ENCODE measurements at places on chromosomes 4 and X. TPM values are rescaled to one million over a fixed set of nuclear protein-coding genes. Genes with fewer than 3 reads are reported as not detected.

Gene MUC7
- not detected for total RNA-seq

- no peaks in the 10 kb centered on the region for H3K27me3 ChIP-seq
- H3K4me3 ChIP-seq: no peak overlapping the region
- H3K27ac ChIP-seq: no peak overlapping the region
- H3K36me3 ChIP-seq: no peaks in the 10 kb centered on the region
- no peaks in the 10 kb centered on the region for H3K4me1 ChIP-seq
Observed at GRCh38 chr4:43132010-43132582, 239.6 kb downstream of the GRXCR1 start.

DNA sequence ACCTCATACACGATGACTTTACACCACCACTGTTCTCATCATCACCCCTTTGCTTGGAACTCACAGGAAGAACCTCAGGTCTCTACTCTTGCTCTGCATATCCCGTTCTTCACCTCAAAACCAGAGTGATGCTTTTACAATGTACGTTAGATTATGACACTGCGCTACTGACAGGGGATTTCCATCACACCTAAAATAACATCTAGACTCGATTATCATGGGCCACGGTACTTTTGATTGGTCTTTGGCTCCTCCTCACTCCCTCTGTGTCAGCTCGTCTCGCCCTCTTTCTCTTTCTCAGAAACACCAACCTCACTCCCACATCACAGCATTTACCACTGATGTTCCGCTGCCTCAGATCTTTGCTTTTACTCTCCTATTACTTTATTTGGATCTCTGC is 172.4 kb downstream of the TLL1 start:
- no peaks in the 10 kb centered on the region for H3K36me3 ChIP-seq
- no peak overlapping the region for H3K4me3 ChIP-seq
- DNase-seq: no peak
- H3K27ac ChIP-seq: no peak overlapping the region
- H3K27me3 ChIP-seq: no peaks in the 10 kb centered on the region

Gene DNAAF6
- not detected for total RNA-seq

GRCh38 chr4:121690001-121690400 is 6.8 kb downstream of the ANXA5 start:
- H3K27ac ChIP-seq: peak overlapping the region; percentile 68
- DNase-seq: no peak
- H3K36me3 ChIP-seq: peaks cover 49% of the 10 kb centered on the region
- H3K4me1 ChIP-seq: peaks cover 39% of the 10 kb centered on the region
- no peak overlapping the region for H3K4me3 ChIP-seq

DNA sequence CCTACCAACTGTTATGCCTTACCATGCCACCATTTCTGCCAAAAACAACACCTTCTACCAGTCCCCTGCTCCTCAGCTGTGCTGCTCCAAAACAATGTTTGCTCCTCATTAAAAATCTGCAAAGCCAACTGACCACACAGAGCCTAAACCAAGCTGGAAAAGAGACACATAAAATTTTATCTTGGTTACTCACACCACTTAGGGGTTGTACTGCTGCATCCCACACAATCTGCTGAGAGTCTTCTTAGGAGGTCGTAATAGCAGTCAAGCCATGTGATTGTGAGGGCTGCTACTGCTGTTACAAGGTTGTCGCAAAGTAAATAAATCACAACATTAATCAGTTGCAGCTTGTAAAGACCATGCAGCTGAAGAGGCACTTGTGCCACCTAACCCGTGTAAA is 607.4 kb upstream of the FAM241A start:
- no peak overlapping the region for H3K4me3 ChIP-seq
- no peaks in the 10 kb centered on the region for H3K4me1 ChIP-seq
- H3K27ac ChIP-seq: no peak overlapping the region
- H3K27me3 ChIP-seq: no peaks in the 10 kb centered on the region
- H3K36me3 ChIP-seq: no peaks in the 10 kb centered on the region
- DNase-seq: no peak

- DNase-seq: no peak
- H3K27ac ChIP-seq: no peak overlapping the region
- no peaks in the 10 kb centered on the region for H3K36me3 ChIP-seq
- no peaks in the 10 kb centered on the region for H3K4me1 ChIP-seq
- H3K27me3 ChIP-seq: no peaks in the 10 kb centered on the region
Observed at GRCh38 chrX:40207626-40208025, 109.9 kb upstream of the BCOR start.

DNA sequence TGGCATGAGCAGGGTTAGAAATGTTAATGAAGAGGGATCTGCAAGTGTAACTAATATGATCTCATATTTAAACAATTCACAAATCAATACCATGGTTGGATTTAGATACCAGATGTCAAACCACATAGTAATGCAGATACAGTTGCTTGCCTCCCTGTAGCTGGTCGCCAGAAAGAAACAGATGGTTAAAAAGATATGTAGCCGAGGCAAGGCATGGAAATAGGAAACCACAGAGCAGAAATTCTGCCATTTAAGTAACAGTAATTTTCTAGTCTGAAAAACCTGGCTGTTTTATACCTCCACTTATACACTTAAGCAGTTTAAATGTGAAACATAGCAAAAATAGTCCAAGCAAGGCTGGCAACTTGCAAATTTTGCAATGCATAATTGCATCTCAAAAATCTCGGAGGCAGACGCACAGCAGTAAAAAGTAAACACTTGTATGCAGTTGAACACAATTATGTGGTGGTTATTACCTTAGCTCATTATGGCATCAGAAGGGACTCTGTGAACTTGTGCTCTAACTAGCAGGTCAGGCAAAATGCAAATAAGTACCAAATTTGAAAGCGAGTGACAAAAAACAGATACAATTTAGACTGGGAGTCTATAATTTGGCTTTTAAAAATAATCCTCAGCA is 126.8 kb downstream of the NAA11 start:
- H3K4me3 ChIP-seq: no peak overlapping the region
- no peaks in the 10 kb centered on the region for H3K36me3 ChIP-seq
- DNase-seq: no peak
- H3K4me1 ChIP-seq: no peaks in the 10 kb centered on the region
- H3K27me3 ChIP-seq: no peaks in the 10 kb centered on the region

Gene BST1
- 20.8 TPM for total RNA-seq

Gene RIBC1
- 1.9 TPM for total RNA-seq

GRCh38 chr4:140152013-140152703 is 1.8 kb downstream of the MAML3 start:
- no peaks in the 10 kb centered on the region for H3K27me3 ChIP-seq
- DNase-seq: no peak
- peak overlapping the region; percentile 97 for H3K27ac ChIP-seq
- peak overlapping the region; percentile 53 for H3K4me3 ChIP-seq
- no peaks in the 10 kb centered on the region for H3K36me3 ChIP-seq

GRCh38 chr4:183905081-183905592 is at the start of gene STOX2:
STOX2 (plus strand) TSS chr4:183905307; CDS start chr4:183906791, 1,484 bp downstream.
- DNase-seq: peak; percentile 90
- H3K4me1 ChIP-seq: peaks cover 27% of the 10 kb centered on the region
- H3K27ac ChIP-seq: no peak within 1 kb of the TSS
- no peaks in the 10 kb centered on the region for H3K36me3 ChIP-seq

DNA sequence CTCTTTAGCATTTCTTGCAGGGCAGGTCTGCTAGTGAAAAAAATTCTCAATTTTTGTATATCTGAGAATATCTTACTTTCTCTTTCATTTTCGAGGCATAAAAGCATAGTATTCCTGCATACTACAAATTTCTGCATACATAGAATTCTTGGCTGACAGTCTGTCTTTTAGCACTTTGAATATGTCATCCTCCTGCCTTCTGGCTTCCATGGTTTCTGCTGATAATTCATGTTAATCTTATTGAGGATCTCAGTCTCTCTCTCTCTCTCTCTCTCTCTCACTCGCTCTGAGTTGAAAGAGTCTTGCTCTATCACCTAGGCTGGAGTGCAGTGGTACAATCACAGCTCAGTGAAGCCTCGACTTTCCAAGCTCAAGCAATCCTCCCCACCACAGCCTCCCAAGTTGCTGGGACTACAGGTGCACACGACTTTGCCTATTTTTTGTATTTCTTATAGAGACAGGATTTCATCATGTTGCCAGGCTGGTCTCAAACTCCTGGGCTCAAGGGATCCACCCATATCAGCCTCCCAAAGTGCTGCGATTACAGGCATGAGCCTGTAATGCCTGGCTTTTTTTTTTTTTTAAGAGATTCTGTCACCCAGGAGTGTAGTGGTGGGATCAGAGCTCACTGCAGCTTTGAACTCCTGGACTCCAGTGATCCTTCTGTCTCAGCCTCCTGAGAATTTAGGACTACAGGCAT is 161.3 kb downstream of the FNIP2 start:
- no peak overlapping the region for H3K27ac ChIP-seq
- no peaks in the 10 kb centered on the region for H3K4me1 ChIP-seq

- DNase-seq: no peak
- no peaks in the 10 kb centered on the region for H3K27me3 ChIP-seq
- no peaks in the 10 kb centered on the region for H3K36me3 ChIP-seq
Observed at GRCh38 chr4:165222651-165222994, 15.3 kb downstream of the KLHL2 start.

DNA sequence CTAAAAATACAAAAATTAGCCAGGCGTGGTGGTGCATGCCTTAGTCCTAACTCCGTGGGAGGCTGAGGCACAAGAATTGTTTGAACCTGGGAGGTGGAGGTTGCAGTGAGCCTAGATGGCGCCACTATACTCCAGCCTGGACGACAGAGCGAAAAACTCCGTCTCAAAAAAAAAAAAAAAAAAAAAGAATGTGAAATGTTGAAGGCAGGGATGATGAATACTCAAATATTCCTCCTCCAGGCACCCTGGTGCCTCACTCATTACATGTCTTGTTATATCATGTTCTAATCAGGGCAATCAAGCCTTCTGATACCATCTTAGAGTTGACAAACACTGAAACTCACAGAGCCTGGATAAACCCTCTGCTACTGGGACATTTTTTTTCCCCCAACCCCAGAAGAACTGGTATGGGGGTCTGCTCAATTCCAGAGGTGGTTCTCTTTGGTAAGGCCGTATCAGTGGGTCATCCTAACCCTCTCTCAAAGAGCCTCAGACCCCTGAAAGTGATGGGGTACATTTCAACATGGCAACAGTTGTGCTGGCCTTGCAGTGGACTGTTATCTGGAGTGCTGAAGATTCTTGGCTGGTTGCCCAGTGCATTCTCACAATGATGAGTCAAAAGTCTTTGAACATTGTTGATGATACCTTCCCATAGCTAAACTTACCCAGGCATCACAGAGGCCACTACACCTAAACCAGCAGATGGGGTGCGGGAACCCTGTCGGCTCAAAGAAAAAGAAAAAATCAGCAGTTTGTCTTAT is 2.4 kb upstream of the SH3KBP1 start:
- no peak overlapping the region for H3K27ac ChIP-seq
- no peaks in the 10 kb centered on the region for H3K27me3 ChIP-seq
- H3K4me1 ChIP-seq: peaks cover 12% of the 10 kb centered on the region
- DNase-seq: no peak
- no peak overlapping the region for H3K4me3 ChIP-seq

- H3K27ac ChIP-seq: no peak overlapping the region
- no peaks in the 10 kb centered on the region for H3K4me1 ChIP-seq
- no peak for DNase-seq
- H3K27me3 ChIP-seq: no peaks in the 10 kb centered on the region
- no peaks in the 10 kb centered on the region for H3K36me3 ChIP-seq
- no peak overlapping the region for H3K4me3 ChIP-seq
Observed at GRCh38 chr4:22988526-22988925, 295.8 kb downstream of the GBA3 start.

Gene TRIM75
- total RNA-seq: not detected

DNA sequence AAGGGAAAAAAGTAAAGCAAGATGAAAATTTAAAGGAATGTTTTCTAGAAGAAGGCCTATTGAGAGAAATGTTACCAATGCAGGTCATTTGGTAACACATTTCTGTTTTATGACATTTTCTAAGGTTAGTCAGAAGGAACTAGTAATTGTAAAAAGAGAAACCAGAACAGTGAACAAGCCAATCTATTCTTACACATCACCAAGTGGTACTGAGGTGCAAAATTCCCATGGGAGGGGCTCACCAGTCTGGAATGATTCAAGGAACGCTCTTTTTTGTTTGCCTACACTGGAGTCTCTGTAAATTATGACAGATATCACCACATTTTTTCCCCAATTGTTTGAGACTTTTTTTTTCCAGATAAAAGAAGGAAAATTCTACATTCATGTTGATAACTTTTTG is 404.7 kb upstream of the CNKSR2 start:
- H3K4me3 ChIP-seq: no peak overlapping the region
- no peaks in the 10 kb centered on the region for H3K4me1 ChIP-seq
- no peak for DNase-seq
- no peaks in the 10 kb centered on the region for H3K27me3 ChIP-seq

DNA sequence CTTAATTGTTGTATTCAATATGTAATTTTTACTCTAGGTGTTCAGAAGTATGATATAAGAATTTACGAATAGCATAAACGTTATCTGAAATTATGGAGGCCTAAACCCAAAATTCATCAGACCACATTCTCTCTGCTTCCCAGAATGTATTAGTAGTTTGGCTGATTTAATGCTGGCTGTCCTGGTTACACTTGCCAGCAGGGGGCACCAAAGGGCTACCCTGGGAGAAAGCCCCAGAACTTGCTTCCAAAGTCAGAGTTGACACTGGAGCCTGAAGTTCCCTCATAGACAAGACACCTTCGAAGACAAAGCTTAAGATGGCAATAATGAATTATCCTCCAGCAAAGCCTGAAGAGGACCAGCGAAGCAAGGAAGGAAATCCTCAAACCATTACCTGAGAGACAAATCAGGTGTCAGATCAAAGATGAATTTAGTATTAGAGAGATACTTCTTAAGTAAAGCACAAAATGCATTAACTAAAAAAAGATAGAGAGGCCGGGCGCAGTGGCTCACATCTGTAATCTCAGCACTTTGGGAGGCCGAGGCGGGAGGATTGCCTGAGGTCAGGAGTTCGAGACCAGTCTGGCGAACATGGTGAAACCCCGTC is 11.3 kb upstream of the ANOS1 start:
- DNase-seq: peak; percentile 77
- H3K27ac ChIP-seq: no peak overlapping the region
- H3K27me3 ChIP-seq: no peaks in the 10 kb centered on the region
- H3K4me1 ChIP-seq: no peaks in the 10 kb centered on the region
- H3K36me3 ChIP-seq: no peaks in the 10 kb centered on the region

DNA sequence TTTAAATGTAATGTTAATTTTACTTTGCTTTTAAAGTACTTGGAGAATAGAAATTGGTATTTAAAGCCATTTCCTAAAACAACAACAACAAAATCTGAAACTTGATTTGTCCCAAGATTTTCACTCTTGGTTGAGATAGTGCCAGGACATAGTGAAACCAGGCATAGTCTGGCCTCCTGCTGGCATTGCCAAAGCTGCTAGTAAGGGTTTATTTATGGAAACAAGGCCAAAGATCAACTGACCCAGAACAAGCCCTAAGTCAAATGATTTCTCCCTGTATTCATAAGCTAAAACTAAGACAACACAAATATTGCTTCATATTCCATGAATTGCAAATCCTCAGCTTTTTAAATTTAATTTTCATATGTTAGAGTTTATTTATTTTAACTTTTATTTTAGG is 227.5 kb upstream of the FGF13 start:
- no peaks in the 10 kb centered on the region for H3K36me3 ChIP-seq
- no peak overlapping the region for H3K27ac ChIP-seq
- H3K4me3 ChIP-seq: no peak overlapping the region
- H3K4me1 ChIP-seq: no peaks in the 10 kb centered on the region
- DNase-seq: no peak

Gene IQCM
- not detected for total RNA-seq

- DNase-seq: no peak
- H3K36me3 ChIP-seq: no peaks in the 10 kb centered on the region
- H3K4me3 ChIP-seq: no peak overlapping the region
- no peaks in the 10 kb centered on the region for H3K27me3 ChIP-seq
- no peaks in the 10 kb centered on the region for H3K4me1 ChIP-seq
Observed at GRCh38 chrX:40132751-40133150, 35.0 kb upstream of the BCOR start.
